Caudate nucleus (tissue), 63 donors: ENCODE measurements at places on chromosomes 2 and 18.

GRCh38 chr18:63981719-63982118 lies 11.8 kb downstream of the SERPINB8 start:
- no peak for DNase-seq

DNA sequence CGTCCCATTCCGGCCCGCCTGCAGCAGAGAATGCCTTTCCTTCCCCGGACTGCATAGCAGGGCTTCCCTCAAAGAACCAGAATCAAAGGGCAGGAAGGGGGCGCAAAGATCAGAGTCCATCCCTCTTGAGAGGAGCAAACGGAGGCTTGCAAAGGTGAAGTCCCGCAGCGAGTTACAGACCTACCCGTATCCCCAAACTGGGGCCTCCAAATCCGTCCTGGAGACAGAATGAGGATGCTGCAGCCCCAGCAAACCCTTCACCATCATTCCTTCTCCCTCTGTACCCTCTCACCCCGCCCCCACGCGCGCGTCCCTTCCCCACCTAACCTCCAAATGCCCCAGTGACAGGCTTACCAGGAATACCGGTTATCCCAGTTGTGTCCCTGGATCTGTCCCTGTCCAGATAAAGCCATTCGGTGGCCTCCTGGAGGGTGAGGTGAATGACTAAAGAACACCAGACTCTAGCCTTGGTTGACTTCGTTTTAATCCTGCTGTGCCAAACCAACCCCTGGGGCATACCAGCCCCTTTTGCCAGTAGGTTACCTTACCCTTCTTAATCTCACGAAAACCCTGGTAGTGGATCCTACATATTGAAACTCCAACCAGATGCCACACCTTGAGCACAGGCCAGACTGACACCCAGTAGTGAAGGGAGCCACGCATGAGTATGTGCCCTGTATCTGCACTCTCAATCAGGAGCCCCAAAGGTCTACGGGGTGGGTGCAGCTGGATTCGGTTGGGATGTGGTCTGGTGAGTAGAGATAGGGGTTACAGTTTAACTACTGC lies 961 bp upstream of the SLC40A1 start:
- no peak for DNase-seq

DNA sequence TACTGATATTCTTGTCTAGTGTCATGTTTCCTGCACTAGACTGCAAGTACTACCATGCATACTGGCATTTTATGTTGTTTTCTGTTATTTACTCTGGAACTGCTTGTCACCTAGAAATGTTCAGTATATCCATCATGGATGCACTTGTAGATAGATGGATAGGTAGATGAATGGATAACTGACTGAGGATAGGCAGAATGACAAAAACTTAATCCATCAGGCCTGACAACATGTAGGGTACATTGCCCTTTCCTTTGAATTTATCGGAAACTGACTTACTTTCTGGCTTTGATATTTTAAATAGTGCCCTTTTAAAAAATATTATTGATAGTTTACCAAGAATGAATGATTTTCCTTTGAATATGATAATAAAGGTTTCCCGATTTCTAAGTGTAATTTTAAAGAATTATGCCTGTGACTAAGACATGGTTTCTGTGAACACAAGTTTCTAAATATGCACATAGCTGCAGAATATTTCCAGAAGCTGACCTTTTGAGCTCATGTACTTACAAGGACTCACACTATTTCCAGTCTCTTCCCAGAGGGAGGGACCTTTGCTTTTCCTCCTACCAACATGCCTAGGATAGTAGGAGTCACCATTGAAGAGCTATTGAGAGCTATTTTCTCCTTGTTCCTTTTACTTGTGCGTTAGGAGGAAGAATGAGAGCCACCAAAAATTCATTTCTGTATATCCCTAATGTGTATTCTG lies 81.3 kb downstream of the ANKRD12 start:
- no peak for DNase-seq

GRCh38 chr2:180497621-180498152 lies 482.7 kb upstream of the UBE2E3 start:
- DNase-seq = no peak

DNA sequence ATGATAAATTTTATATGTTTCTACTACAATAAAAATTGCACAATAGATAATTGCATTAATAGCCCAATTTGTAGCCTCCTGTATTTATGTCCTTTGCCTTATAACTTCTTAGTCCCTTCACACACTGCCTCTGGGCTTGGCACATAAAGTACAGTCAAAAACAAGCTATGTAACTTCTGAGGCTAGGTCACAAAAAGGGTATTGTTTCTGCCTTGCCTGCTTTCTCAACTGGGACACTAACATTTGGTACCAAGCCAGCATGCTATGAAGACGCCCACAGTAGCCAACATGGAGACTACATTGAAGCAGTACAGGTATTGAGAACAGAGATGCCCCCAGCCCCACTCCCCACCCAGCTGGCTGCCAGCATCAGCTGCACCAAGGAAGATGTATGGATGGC lies 5.4 kb upstream of the SLC3A1 start:
- no peak for DNase-seq

GRCh38 chr2:182435754-182436153 lies 8.9 kb upstream of the PDE1A start:
- DNase-seq = no peak

DNA sequence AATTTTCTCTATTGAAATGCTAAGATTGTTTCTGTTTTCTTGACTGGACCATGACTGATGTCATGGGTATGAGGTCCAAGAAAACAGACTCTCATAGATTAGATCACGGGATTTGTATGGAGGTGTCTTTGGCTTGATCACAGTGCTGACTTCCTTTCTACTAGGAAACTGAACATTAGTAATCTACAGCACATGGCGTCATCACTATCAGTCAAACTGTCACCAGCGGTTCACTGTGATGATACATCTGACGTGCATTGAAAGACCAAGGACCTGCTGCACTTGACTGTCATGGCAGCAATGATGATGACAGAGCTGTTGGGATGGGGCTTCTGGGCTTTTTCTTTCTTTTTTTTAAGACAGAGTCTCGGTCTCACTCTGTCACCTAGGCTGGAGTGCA lies 28.2 kb upstream of the IMPA2 start:
- no peak for DNase-seq

DNA sequence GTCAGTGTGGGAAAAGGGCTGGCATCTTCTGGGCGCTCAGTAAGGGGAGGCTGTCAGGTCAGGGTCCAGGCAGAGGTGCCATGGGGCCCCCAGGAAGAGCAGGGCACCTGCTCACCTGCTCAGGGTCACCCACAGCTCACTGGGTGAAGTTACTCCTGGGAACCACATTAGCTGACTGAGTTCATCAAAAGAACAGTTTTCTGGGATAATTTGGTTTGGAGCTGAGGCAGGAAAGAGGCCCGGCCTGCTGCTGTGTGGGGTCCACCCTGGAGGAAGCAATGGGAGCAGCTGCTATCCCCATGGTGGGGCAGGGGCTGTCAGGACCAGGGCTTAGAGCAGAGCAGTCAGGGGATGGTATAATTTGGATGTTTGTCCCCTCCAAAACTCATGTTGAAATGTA lies 97.2 kb upstream of the GPC1 start:
- DNase-seq = no peak

DNA sequence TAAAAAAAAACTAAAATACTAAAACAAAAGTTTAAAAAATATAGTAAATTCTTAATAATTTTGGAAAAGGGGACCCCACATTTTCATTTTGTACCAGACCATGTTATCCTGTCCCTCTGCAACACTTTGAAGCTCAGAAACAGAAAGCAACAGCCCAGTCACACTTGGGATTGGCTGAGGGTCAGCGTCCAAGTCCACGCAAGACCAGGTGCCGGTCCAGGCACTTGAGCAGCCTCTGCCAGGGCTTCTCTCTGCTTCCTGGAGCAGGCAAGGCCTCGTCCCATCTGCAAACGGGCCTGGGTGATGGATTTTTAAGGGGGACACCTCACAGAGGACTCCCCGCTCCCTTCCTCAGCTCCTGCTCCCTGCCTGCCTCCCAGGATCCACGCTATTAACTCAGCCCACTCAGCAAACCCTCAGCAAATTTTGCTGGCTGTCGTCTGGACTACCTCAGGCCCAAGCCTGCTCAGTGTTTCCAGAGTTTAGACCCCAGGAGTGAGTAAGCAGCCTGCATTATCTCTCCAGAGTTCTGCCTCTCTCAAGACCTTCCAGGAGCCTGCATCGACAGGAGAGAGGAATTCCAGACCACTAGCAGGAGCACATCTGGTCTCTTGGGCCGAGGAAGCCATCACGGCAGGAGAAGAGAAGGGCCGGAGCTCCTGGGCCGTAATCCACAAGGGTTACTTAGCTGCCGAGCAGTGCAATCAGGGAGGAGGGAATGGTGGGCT lies 88.7 kb upstream of the STPG4 start:
- no peak for DNase-seq

DNA sequence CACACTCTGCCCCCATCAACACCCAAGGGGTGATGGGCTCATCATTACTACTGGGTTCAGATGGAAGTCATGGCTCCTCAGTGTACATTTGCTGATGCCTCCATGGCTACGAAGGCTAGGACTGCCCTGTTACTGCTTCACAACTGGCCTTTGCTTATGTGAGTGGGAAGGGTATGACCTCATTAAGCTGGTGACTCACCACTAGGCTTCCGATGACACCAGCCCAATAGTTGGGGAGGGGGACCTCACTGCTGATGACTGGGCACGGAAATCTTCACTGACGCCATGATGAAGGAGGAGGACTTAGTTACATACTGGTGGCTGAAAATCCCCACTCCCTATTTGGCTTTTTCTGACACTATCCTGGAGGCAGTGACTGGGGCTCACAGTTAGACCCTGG lies 263.2 kb downstream of the CMPK2 start:
- no peak for DNase-seq

GRCh38 chr2:33134086-33134771 lies 187.5 kb downstream of the LTBP1 start:
- DNase-seq = no peak

GRCh38 chr2:160241251-160242137 lies 41.4 kb upstream of the ITGB6 start:
- no peak for DNase-seq

GRCh38 chr2:54465143-54465542 lies 9.0 kb downstream of the SPTBN1 start:
- no peak for DNase-seq

DNA sequence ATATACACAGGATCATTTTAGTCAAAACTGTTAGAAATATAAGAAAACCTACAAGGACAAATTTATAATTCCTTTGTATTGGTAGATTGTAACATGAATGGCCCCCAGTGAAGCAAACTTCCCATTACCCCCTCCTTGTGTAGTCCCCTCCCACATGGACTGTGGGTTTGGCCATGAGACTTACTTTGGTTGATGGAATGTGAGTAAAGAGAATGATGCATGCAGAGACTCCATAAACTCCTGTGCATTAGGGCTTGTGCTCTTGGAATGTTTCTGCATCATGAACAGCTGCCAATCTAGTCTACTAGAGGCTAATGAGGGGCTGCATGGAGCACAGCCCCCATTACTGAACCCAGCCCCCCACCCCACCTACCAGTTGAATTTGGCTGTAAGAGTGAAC lies 8.3 kb upstream of the TGFA start:
- no peak for DNase-seq

DNA sequence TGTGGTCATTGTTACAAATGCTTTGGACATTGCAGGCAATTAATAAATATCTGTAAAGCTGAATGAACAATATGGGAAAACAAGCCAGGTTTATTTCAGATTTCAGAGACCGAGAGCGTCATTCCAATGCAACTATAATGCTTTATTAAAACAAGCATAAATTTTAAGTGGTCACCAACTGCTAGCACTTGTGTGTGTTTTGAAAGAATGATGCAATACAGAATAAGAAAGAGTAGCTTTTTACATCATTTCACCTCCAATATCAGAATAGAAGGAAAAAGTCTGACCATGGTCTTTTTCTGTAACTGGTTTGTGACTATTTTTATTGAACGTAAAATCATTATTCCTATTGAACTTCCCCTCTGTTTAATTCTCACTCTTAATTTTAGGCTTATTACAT lies 7.6 kb downstream of the CTAGE1 start:
- no peak for DNase-seq

DNA sequence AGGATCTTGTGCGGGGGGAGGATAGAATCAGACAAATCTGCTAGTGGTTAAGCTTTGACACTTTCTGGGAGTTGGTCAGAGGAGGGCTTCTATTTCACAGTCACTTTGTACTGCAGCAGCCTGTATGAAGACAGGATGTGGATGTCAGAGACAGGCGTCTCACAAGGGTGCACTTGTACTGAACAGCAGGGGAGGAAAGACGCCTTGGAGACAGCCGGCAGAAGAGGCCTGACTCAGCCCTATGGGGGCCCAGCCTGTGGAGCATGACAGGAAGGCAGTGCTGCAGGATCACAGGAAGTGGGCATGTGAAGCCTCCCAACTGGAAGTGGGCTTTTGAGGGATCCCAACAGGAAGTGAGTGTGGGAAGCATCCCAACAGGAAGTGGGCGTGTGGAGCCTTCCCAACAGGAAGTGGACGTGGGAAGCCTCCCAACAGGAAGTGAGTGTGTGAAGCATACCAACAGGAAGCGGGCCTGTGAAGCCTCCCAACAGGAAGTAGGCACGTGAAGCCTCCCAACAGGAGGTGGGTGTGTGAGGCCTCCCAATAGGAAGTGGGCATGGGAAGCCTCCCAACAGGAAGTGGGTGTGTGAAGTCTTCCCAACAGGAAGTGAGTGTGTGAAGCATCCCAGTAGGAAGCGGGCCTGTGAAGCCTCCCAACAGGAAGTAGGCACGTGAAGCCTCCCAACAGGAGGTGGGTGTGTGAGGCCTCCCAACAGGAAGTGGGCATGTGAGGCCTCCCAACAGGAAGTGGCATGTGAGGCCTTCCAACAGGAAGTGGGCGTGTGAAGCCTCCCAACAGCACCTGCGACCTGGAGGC lies 212.3 kb downstream of the SNTG2 start:
- DNase-seq = no peak

DNA sequence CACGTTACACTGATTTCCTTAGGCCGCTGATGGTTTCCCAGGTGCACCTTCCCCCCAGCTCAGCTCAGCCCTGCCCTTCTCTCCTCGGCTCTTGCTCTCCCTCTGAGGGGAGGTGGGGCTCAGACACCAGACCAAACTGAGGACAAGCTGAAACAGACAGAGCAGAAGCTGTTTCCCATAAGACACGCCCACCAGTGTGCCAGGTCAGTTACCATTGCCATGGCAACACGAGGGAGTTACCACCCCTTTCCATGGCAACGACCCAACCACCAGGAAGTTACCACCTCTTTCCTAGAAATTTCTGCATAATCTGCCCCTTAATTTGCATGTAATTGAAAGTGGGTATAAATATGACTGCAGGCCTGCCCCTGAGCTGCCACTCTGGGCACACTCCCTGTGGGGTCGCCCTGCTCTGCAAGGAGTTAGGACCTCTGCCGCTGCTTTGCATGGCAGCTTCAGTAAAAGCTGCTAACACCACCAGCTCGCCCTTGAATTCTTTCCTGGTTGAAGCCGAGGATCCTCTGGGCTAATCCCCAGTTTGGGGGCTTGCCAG lies 120.9 kb upstream of the SMIM21 start:
- DNase-seq = no peak

GRCh38 chr18:38009320-38009719 lies 443.7 kb upstream of the CELF4 start:
- no peak for DNase-seq
